GM12891 (cell line): ENCODE measurements at places on chromosomes 2 and 18.

DNA sequence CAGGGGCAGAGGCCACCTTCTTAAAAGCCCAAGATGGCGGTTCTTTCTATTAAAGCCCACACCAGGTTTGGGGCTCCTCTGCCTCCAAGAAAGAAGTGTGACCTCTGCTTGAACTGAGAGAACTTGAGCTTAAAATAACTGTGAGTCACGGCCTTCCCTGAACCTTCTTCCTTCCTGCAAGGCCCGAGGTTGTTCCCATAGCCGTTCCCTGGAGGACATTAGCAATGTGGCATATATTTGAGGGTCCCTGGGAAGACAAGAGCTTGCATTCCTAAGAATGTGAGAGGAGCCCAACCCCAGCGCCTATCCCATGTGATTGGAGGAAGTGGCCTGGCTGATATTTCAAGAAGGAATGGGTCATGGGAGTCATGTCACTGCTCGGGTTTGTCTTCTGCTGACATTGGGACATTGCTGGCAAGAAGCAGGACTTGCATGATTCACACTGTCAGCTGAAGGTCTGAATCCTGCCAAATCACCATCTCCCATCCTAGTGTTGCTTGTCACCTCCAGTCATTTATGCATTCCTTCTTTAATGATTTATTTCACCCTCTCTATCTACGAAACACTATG, 168.1 kb downstream of the TRIB2 start:
- no peak for DNase-seq

DNA sequence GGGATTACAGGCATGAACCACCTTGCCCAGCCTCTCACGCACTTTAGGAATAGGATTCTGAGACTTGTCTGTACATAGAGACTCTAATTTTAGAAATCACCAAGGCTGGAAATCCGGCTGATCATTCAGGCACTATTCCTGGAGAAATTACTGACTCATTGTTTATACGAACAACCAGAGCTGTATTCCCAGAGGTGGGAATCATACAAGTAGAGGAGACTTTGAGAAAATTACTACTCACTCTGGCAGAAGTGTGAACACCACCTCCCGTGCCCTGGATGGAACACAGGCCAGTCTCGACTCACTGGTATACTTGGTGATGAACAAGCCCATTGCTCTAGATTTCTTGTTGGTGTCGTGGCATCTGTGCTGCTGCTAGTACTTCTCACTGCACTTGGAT, 5.8 kb upstream of the ADNP2 start:
- DNase-seq, result no peak

DNA sequence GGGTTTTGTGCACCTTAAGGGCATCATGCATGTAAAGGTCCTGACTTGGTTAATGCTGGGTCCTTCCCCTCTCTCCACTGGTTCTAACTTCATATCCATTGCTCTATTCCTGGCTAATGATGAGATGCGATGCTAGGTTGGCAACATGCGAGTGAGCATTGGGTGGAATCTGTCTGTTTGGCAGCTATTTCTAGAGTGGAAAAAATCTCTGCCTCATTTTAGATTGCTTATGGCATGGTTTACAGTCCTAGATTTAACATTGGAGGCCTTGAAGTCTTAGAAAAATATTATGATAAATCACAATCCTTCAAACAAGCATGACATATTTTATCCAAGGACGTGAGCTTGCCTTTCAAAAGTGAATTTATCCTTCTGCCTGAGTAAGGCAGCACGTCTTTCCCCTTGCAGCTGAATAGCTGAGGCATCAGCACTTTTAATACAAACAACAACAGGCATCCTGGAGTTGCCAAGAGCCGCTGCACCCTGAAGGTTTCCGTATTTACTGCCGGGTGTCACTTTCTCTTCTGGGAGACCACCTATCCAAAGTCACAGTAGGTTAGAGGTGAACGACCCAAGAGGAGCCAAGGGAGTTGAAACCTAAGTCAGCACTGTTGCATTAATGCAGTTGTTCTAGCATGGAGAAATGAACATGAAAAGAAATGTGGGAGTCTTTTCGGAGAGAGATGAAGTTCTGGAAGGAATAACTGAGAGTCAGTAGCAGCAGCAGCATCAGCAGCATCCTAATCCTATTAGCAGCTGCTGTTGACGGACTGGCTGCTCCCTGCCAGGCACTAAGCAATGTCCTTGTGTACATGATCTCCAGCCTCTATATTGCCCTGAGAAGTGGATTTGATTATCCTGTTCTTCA, 78.4 kb downstream of the MAPK4 start:
- no peak for DNase-seq

DNA sequence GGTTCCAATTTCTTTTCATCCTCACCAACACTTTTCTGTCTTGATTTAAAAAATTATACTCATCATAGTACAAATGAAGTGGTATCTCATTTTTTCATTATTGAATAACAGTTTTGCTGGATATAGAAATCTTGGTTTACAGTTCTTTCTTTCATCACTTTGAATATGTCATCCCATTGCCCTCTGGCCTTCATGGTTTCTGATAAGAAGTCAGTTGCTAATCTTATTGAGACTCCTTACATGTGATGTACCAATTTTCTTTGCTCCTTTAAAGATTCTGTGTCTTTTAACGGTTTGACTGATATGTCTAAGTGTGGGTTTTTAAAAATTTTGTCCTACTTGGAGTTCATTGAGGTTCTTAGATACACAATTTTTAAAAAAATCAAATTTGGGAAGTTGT, 35.0 kb downstream of the SLC3A1 start:
- no peak for DNase-seq

DNA sequence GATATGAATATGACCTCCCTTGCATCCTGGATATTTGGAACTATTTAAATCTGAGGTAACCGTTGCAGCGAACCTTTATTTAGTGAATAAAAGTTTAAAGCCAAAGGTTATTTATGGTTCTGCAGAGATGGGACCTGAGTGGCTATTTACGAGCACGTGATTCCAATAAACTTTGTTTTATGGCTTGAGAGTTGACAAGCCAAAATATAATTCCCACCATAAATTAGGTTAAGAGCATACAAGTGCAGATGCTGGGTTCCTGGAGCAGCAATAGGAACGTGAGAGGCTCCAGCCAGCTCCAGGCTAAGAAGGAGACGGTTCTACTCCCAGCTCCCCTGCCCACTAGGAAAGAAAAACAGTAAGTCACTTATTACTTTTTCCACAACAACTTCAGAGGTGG, 5.2 kb upstream of the HOXD4 start:
- no peak for DNase-seq

DNA sequence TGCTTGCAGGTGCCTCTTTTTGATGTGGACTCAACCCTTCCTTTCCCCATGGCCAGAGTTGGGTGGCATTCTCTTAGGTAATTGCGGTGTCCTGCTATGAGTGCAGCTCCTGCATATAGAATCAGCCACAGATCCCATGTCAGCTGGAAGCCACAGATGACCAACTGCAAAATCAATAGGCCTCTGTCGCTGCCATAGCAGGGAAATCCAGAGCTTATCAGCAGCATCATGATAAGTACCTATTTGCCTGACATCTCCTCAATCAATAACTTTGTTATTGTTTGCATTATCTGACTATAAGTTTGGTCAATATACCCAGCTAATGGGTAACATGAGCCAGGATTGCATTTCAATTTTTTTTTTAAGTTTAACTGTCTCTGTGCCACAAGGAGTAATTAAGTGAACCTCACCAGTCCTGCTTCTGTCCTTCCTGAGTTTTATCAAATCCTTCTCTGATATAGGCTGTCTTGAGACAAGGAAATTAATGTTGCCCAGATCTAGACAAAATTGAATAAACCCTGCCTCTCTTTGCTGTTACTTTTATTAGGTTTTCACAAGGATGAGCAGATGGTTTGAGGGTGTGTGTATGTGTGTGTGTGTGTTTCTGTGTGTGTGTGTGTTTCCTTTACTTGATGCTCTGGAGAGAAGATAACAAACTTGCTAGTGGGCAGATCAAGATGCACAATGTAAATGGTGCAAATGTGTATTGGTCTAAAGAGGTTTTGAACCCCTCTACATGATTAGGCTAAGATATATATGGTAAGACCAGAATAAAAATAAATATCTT, 59.6 kb upstream of the CREB1 start:
- DNase-seq, result no peak
